ENCODE measurements at places on chromosomes 16 and 17.

- no peak for DNase-seq
Measured at GRCh38 chr16:20747030-20747816, 5.6 kb upstream of the THUMPD1 start.

DNA sequence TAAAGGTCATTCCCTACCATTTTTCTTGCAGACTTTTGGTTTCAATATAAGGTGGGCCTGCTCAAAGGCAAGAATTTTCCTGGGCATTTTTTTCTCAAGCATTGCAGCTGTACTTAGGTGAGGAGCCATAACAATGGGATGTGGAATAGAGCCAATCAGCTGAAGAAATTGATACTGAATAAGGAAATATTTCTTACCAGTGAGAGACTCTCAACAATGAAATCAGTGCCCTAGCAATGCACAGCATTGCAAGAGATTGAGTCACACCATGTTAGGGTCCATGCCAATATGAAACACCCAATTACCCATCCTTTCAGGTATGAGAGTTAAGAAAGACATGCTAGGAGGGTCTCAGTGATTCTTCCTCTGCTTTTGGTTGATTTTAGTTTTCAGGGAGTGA is 237.6 kb downstream of the SOX9 start:
- no peak for DNase-seq

GRCh38 chr17:61568219-61569072 is 22.6 kb downstream of the NACA2 start:
- no peak for DNase-seq

DNA sequence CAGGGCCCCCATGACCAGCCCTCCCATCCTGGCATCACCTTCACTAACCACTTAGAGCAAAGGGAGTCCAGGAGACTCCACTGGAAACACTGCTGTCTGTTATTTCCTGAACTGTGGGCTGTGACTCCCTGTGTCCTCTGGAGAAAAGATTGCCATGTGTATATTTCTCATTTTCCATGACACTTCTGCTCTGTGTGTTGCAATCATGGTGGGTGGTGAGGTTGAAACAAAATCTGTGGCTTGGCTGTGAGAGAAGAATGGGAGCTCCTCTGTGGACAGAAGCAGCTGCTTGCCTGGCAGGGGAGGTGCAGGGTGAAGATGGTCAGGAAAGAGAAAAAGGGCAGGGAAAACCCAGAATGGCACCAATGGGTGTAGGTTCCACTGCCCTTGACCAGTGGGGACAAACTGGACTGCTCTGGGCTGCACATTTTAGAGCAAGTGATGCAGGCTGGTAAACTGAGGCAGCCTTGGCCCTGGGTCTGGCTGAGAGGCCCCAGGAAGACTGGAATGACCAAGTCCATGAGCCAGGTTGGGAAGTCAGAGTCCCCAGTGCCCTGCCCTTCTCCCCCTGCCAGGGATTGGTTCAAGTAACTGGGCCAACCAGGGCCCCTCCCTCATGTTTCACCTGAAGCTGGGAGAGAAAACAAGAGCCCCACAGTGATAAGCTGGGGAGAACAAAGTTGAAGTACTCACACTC is 314.3 kb downstream of the C16orf95 start:
- DNase-seq: peak; percentile 96

DNA sequence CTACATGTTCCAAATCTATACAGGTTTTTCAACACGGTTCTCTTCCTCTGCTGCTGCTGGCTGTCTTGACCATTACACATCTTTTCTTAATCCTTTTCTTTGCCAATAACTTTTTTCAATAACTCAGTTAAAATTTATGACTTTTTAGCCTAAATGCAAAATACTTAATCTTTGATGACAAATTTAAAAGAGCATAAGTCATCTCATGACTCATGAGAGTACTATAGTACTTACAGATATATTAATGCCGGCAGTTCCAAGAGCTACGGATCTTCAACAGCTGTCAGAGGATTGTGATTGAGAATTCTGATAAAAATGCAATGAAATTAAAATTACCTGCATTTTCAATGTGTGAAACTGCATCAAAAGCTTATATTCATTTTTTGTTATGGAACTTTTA is 105.5 kb downstream of the KPNA2 start:
- no peak for DNase-seq

- DNase-seq: no peak
Measured at GRCh38 chr16:65773301-65773874, 593.1 kb upstream of the CDH5 start.

GRCh38 chr16:48434653-48435317 is 49.6 kb upstream of the SIAH1 start:
- no peak for DNase-seq

GRCh38 chr17:63525190-63525946 is 2.2 kb downstream of the KCNH6 start:
- DNase-seq: no peak

- peak; percentile 45 for DNase-seq
Measured at GRCh38 chr16:74309789-74310781, 13.5 kb downstream of the PSMD7 start.
